ENCODE measurements at places on chromosomes 11 and 22. TPM values are rescaled to one million over a fixed set of nuclear protein-coding genes. Genes with fewer than 3 reads are reported as not detected.
A peak's percentile ranks its signal among the peaks of the same experiment; 100 is the strongest.

DNA sequence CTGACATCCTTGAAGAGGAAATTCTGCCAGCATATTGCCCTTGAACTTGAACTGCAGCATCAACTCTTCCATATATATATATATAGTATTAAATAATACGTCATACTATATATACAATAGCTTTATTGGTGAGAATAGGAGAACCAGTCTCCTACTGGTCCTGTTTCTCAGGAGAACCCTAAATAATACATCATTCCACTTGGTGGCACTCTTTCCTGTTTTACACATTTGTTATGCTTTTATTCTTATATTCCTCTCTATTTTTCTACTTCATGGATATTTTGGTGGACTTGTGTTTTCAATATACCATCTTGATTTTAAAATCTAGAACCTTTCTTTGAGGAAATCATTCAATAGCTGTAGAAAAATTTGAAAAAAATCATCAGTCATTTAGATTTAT is 193.3 kb downstream of the TRPC6 start:
- DNase-seq, result no peak

GRCh38 chr11:87150936-87151335 is 113.2 kb downstream of the TMEM135 start:
- DNase-seq, result no peak

DNA sequence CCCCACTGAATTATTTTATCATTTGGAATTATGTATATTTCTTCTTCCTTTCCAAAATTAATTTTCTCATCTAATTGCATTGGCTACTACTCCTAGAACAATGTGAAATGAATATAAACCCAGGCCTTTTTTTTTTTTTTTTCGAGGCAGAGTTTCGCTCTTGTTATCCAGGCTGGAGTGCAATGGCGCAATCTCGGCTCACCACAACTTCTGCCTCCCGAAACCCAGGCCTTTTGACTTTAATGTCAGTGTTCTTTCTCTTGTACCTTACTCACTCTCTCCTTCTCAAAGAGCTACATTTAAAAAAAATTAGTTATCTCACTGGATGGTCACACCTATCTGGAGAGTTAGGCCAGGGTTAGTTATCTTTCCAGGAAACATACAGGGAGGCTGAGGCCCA is 35.3 kb upstream of the LRRC32 start:
- no peak for DNase-seq

GRCh38 chr22:22909605-22910271 is 22.1 kb downstream of the IGLL5 start:
- DNase-seq, result no peak

DNA sequence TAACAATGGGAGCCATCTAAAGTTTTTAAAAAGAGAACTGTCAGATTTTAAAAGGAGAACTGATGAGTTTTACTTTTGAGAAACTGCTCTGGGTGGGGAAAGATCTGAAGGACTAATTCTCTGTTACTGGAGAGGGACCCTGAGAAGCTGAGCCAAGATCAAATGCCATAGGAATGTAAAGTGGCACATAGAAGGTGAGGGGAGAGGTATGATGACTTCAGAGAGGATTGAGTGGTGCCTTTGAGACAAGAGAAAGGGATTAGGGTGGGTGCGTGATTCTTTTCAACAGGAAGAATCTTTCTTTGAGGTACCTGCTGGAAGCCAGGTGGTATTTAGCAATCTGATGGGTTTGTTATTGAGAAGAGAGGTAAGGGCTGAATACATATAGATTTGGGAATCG is 9.0 kb downstream of the CRKL start:
- no peak for DNase-seq

- peak; percentile 66 for DNase-seq
Observed at GRCh38 chr11:44927174-44927661, 23.5 kb downstream of the TP53I11 start.

DNA sequence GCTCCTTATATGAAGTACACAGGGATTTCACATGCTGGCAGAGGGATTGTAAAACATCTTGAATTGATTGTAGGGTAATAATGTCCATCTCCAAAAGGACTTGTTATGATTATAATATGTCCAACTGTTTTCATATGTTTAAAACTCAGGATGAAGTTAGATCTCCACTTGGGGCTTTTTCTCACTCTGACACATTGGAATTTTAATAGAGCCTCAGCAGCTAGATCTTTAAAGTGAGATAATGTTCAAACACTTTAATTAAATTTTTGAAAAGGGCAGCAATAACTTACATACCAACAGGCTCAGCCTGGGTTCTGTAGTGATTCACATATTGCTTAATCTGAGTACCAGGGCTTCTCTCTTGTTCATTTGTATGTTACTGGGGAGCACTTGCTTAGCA is 152.1 kb downstream of the NELL1 start:
- no peak for DNase-seq

DNA sequence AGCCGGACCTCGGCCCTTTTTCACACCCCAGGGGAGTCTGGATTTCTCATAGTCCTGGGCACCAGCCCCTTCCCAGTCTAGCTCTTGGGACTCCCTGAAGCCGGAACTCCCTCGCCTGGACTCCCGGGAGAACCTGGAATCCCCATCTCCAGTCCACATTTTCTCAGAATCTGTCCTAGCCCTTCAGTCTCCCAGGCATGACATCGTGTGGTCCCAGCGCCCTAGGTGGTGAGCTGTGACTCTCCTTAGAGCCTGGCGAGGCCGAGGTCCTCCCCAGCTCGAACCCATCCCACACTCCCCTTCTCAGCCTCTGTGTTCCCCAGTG is 673 bp upstream of the DUSP18 start:
- DNase-seq, result no peak

GRCh38 chr11:94134651-94135512 is 6.2 kb downstream of the PANX1 start:
- peak; percentile 24 for DNase-seq

- no peak for DNase-seq
Observed at GRCh38 chr11:134027671-134028070, 41.2 kb upstream of the JAM3 start.

- DNase-seq, result no peak
Observed at GRCh38 chr11:34300926-34301295, 56.9 kb downstream of the ABTB2 start.

DNA sequence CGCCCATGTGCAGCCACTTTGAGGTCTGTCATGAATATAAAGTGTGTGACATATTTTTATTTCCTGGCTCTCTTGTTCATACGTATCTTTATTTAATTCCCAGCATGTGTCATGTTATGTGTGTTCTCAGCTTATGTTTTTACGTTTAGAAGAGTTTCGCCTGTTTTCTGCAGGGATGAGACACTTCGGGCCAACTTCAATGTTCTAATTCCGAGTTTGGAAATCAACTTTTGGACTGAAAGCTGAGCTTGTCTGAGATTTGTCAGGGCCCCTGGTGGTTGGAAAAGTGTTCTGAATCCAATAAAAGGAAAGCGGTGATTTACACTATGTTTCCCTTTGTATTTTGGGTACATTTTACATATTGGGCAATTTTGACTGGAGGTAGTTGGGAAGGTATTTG is 810.7 kb downstream of the TBC1D22A start:
- DNase-seq, result no peak

GRCh38 chr22:35728639-35729308 is 11.1 kb downstream of the APOL5 start:
- peak; percentile 61 for DNase-seq

DNA sequence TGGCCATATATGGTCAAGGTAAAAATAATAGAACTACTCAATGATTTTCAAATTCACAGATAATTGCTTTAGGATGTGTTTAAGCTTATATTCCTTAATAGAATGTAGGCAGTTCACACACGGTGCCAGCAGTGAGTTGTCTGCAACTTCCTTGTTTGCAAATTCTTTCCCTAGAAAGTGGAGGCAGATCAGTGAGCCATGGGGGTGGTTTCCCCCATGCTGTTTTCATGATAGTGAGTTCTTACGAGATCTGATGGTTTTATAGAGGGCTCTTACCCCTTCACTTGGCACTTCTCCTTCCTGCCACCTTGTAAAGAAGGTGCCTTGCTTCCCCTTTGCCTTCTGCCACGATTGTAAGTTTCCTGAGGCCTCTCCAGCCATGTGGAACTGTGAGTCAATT is 111.8 kb upstream of the LMO1 start:
- no peak for DNase-seq

DNA sequence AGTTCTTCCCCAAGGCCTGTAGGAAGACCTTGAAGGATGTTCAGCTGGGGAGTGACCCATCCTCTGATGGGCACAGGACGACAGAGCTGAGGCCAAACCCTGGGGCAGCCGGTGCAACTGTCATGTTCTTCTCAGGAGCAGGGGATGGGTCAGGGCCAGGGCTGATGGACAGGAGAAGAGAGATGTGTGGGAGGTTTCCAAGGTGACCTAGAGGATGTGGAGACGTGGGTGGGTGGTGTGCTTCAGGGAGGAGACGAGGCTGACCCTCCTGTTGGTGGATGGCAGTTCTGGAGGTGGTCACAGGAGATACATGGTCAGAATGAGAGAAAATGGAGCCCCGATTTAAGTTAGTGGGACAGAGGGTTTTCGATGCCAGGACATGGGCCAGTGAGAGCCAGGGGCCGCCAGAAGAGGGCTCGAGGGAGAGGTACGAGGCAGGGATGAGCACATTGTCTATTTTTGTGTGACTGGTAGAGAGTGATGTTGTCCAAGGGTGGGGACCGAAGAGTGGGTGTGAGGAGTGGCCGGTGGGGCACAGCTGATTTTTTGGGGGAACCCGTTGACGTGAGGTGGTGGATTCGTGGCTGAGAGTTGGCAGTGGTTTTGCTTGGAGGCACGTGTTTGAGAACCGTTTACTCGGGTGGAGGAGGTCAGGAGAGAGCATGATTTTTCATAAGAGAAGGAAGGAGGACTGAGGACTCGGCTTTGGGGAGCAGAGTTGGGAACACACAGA is 14.6 kb downstream of the TBC1D22A start:
- DNase-seq, result peak; percentile 12

GRCh38 chr11:19853920-19854319 is 141.3 kb downstream of the NAV2 start:
- DNase-seq, result no peak

DNA sequence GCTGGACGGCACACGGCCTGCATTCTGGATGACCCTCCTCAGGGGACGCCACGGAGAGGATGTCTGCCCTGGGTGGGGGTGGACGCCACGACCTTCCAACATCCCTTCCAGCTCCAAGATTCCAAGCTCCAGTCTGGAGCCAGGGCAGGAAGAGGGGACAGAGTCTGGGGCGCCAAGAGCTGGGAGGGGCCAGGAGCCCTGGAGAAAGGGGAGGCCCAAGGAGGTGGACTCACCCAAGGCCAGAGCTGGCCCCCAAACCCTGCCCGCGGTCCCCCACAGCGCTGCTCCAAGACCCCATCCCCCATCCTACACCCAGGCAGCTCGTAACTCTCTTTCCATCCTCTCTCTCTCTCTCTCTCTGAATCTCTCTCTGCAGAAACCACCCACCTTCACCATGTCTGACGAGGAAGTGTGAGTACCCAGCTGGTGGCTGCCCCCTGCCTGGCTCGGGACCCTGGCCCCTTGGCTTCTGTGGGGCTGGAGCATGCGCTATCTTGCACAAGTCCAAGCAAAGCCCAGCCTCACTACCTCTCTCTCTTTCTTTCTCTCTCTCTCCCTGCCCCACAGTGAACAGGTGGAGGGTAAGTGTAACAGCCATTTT is 3.1 kb downstream of the TNNT3 start:
- DNase-seq, result no peak

DNA sequence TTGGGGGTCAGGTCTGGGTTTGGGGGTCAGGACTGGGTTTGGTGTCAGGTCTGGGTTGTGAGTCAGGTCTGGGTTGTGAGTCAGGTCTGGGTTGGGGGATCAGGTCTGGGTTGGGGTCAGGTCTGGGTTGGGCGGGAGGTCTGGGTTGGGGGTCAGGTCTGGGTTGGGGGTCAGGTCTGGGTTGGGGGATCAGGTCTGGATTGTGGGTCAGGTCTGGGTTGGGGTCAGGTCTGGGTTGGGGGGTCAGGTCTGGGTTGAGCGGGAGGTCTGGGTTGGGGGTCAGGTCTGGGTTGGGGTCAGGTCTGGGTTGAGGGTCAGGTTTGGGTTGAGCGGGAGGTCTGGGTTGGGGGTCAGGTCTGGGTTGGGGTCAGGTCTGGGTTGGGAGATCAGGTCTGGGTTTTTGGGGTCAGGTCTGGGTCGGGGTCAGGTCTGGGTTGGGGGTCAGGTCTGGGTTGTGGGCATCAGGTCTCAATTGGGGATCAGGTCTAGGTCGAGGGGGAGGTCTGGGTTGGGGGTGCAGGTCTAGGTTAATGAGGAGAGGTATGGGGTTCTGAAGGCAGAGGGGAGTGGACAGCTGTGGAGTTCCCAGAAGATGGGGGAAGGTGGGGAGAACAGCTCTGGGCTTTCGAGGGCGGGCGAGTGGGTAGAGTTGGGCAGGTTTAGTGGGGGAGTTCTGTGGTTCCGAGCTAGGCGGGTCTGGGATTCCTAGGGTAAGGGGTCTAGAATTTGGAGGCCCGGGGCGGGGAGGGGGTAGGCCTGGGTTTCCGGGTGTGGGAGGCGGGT is 629 bp downstream of the TTLL8 start:
- no peak for DNase-seq

DNA sequence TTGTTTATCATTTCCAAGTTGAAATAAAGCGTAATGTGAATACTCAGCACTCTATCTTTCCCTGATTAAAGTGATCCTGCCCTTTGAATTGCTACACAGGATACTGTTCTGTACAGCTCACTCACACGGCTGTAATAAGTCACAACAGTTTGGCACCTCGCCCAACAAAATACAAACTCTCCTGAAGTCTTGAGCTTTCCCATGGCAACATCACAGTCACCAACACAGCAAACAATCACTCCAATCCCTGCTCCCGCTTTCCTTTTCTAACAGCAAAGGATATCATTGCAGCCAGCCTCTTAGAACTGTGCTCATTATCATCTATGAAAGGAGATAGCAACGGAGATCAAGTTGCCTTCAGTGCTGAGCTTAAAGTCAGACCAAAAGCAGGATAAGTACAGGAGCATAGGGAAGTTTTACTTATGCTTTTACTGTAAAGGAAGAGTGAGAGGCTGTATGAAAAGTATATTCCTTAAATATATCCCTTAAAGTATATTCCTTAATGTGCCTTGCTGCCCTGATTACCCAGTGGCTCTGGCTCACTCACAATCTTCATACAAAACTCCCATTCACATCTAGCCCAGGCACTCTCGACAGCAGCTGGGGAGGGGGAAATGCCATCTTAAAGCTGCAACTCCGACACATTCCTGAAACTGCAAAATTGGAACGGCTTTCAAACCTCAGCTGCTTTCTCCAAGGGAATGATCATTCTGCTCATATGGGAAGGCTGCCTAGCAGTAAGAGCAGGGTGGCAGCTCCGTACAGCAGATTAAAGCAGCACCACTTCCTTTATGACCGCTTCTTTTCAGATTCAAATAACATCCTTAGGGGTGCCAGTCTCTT is 35.8 kb downstream of the MAML2 start:
- peak; percentile 84 for DNase-seq

The USH1C gene
- not detected for total RNA-seq

The OR5B21 gene
- not detected for total RNA-seq

The RIMBP3C gene
- total RNA-seq, result 0.15 TPM

The MAPK8IP2 gene
- 0.88 TPM for total RNA-seq

The APOA1 gene
- not detected for total RNA-seq

The ISX gene
- total RNA-seq, result not detected

The UCP3 gene
- 2.0 TPM for total RNA-seq

The TMEM41B gene
- 65.1 TPM for total RNA-seq

The FREY1 gene
- total RNA-seq, result 4.2 TPM

The HORMAD2 gene
- not detected for total RNA-seq

The HMGXB4 gene
- total RNA-seq, result 31.1 TPM

The NNMT gene
- total RNA-seq, result not detected
